Stimulated activated CD4-positive, alpha-beta T cell treated with anti-CD3 and anti-CD28 coated beads, Interleukin-2, amount 100 ng/mL, for 48 hours (primary cell): ENCODE measurements at places on chromosomes 16 and 17.

GRCh38 chr16:56777482-56777881 lies 47.6 kb downstream of the NUP93 start:
- DNase-seq = no peak

GRCh38 chr17:19417611-19418010 lies 6.6 kb downstream of the RNF112 start:
- no peak for DNase-seq

- DNase-seq = no peak
Measured at GRCh38 chr16:28902909-28903308, 22.1 kb downstream of the RABEP2 start.

GRCh38 chr16:9541723-9542122 lies 450.3 kb downstream of the HAPSTR1 start:
- no peak for DNase-seq

GRCh38 chr17:19433255-19433654 lies 22.2 kb downstream of the RNF112 start:
- no peak for DNase-seq

- no peak for DNase-seq
Measured at GRCh38 chr17:59725691-59726090, 18.2 kb downstream of the VMP1 start.

DNA sequence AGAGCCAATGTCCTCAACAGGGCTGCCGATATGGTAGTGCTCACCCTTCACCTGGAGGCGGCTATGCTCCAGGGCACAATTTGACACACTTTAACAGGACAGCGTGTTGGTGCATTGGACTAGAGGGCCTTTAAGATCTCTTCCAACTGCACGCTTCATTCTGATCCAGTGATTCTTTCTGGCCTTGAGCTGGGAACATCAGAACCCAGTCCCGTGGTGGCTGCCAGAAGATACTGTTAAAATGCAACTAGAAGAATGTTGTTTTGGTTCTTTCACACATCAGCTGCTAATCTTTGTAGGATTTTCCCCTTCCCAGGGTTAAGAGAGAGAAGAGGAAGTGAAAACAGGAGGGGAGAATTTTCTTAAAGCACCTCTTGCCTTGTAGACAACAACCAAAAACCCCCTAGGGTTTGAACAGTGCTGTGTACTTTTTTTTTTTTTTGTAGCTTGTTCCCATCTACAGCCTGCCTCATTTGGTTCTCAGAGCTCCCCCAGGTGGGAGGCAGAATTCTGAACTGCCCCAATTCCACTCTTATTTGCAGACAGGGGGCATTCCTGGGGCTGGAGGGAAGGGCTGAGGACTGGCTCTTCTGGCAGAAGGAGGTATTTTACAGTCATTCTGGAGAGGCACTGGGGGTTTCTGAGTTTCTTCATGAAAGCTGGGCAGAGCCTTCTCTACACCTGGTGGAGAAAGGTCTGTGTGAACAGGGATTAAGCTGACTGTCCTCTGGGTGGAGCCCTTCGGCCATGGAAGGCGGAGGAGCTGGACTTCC lies 32.4 kb downstream of the SMARCE1 start:
- no peak for DNase-seq

- no peak for DNase-seq
Measured at GRCh38 chr17:77572065-77572601, 386.4 kb upstream of the TNRC6C start.

DNA sequence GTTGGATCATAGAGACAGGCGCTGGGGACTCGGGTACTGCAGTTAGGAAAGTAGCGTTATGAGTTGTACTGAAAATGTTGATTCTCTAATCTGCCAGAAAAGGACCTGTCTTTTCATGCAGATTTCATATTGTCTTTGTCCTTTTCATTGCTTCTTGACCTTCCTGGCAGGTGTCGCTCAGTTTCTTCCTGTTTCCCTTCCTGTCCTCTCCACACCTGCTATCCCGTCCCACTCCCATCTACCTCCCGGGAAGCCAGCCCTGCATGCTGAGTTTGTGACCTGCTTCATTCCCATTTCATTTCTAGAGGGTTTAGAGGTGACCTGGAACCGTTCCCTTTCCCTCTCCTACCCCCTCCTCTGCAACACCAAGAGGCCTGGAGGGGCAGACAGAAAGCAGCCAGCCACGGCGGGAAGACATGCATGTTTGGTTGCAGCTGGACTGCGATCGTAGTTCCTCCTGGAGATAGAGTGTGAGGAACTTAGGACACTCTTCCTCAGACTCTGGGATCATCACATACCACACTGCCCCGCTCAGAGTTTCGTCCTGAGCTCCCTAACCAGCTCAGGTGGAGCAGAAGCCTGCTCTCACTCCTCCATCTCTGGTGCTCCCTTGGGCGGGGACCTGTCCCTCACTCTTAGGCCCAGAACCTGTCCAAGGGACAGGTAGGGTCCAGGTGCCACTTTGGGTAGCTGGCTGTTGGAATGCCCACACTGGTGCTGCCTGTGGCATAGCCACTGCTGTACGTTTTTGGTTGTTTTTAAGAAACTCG lies 23.9 kb upstream of the ARHGAP23 start:
- no peak for DNase-seq

- DNase-seq = no peak
Measured at GRCh38 chr17:58052945-58053715, 30.1 kb upstream of the DYNLL2 start.

DNA sequence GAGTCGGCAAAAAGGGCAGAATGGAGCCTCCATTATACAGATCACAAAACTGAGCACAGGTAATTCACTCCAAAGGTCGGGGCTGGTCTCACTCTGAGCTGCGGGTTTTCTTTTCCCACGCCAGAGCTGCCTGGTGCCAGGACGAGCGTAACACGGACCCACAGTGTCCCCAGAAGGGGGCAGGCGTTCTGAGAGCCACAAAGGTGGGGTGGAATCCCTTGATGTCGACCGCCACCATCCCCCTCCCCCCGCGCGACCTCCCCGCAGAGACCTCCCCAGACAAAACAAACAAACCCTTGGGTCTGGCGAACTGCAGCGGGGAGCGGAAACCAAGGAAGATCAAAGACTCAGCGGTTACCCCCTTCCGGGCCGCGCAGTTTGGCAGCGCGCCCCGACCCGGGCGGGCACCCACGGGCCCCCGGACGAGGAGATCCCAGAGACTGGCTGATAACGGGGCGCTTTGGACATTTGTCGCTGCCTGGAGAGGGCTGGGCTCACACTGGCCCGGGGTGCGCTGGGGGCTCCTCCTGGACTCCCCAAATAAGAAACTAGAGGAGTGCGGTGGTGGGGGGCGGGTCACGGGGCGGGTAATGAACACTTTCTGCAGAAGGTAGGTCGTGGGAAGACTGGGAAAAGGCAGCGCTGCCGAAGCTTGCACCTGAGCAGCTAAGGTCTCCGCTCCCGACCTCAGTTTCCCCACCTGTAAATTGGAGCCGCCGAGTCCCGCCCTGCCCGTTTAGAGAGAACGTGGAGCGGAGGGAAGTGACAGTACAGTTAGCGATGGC lies 664 bp upstream of the NKD1 start:
- DNase-seq = peak; percentile 39

DNA sequence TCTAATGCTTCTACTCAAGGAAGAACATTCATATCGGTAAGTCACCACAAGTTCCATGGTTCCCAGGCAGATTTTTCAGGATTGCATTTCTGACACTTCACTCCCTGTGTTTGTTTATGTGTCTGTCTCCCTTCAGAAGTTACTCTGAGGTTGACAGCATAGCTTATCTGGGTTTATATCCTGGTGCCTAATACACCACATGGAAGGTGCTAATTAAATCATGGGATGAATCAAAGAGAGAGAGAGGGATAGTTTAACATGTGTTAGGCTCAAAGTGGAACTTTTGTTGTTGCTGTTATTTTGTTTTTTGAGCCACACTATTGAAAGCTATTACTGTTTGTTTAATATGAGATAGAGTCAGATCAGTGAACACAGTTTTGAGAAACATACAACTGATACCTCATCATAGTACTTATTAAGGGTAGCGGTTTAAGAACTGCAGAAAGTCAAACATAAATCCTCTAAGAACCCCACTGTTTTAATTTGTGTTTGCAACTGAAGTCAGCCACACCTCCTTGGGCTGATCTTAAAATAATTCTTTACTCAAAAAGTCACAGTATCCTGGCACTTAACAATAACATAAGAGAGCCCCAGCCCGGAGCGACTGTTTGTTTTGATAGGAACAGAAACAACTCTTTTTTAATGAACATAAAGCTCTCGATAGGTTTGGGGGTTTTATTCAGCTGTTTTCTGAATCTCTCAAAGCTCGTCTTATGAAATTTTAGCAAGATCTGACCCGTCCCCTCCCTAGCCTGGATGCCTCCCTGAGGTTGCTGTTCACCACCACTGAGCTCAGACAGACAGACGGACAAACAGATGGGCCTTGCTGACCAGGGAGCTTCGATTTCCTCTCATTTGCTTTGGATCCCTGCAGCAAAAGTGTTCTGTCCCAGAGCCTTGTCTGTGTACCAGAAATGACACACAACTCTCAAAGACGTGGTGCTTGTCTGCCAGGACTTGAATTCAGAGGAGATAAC lies 98.3 kb upstream of the MYOCD start:
- DNase-seq = no peak

- DNase-seq = no peak
Measured at GRCh38 chr17:7497228-7497627, 13.1 kb downstream of the POLR2A start.

- no peak for DNase-seq
Measured at GRCh38 chr16:10738231-10739077, 5.2 kb upstream of the NUBP1 start.

- DNase-seq = peak; percentile 60
Measured at GRCh38 chr17:42744283-42744805, 496 bp downstream of the EZH1 start.

- no peak for DNase-seq
Measured at GRCh38 chr17:74918906-74919305, 4.1 kb downstream of the USH1G start.

- DNase-seq = no peak
Measured at GRCh38 chr17:59417452-59417851, 86.0 kb downstream of the YPEL2 start.

DNA sequence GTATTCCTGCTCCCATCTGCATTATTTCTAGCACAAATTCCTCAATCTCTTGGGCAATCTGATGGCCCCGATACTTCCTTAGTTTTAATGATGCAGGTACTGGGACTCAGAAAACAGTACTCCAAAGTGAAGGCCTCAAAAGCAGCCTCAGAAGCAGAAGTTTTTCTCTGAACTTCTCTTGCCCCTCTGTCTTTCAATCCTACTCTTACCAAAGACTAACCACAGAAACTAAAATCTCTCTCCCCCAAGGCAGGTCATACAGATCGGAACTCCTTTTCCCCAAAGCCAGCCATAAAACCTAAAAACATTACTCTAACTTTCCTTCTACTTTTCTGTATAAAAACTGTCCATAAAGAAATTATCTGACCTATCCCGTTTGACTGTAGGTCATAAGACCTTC lies 103.5 kb downstream of the HS3ST3A1 start:
- no peak for DNase-seq

GRCh38 chr17:2172077-2172851 lies 117.4 kb downstream of the HIC1 start:
- DNase-seq = no peak

GRCh38 chr16:67833030-67833414 lies 9.1 kb upstream of the THAP11 start:
- no peak for DNase-seq

GRCh38 chr17:45709728-45710288 lies 74.3 kb upstream of the CRHR1 start:
- no peak for DNase-seq

- no peak for DNase-seq
Measured at GRCh38 chr16:11977376-11978041, 975 bp downstream of the SNX29 start.

GRCh38 chr17:78013683-78014467 lies 55.4 kb downstream of the TNRC6C start:
- peak; percentile 42 for DNase-seq

DNA sequence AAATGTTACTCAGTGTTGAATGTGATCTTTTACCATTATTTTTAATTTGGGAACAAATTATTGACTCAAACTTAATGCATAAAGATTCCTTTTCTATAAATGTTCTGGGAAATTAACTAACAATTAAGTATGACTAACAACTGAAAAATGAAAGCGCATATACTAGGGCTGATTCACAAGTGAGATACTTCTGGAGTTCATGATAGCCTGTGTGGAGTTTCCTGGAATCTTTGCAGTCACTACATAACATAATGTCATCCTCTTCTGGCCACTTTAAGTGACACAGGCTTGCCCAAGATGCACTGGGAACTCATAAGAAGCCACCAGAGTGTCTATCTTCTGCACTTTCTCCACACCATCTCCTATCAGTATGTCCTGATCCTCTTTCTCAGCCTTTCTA lies 450.3 kb upstream of the CDH11 start:
- no peak for DNase-seq

GRCh38 chr17:77235370-77235941 lies 94.7 kb downstream of the SEC14L1 start:
- peak; percentile 7 for DNase-seq

- no peak for DNase-seq
Measured at GRCh38 chr17:2423271-2423670, 22.4 kb upstream of the MNT start.

GRCh38 chr17:62164747-62165722 lies 100.0 kb upstream of the MED13 start:
- DNase-seq = no peak

DNA sequence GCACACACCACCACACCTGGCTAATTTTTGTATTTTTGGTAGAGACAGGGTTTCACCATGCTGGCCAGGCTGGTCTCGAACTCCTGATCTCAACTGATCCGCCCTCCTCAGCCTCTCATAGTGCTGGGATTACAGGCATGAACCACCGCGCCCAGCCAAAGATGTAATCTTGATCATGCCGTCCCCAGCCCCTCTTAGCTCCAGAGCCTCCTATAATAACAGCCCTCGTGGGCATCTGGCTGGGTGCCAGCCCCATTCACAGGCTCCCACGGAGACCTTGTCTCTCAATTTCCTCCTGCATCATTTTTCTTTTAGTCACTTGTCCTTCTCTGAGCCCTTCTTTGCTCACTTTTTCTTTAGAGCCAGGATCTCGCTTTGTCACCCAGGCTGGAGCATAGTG lies 94.2 kb downstream of the KATNIP start:
- DNase-seq = no peak

GRCh38 chr16:89290887-89291286 lies 73.4 kb downstream of the ZNF778 start:
- no peak for DNase-seq

DNA sequence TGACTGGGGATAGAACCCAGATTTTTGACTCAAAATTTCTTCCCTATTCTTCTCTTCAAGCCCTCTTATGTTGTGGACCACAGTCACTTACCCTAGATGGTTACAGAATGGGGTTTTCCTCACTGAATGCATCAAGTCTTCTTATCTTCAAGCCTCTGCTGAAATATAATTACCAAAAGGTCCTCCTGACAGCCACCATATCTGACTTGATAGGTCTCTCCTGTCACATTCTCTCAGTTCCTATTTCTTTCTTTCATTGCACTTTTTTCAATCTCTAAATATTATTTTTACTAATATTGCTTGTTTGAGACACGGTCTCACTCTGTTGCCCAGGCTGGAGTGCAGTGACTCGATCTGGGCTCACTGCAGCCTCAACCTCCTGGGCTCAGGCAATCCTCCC lies 1.1 kb upstream of the COPZ2 start:
- DNase-seq = no peak

- peak; percentile 64 for DNase-seq
Measured at GRCh38 chr16:22318690-22319358, 21.6 kb downstream of the POLR3E start.

GRCh38 chr16:84918006-84918909 lies 93.1 kb downstream of the ZDHHC7 start:
- no peak for DNase-seq
